Cardiac septum (tissue), 1 donor: ENCODE measurements at places on chromosomes 3 and 15. TPM values are rescaled to one million over a fixed set of nuclear protein-coding genes. Genes with fewer than 3 reads are reported as not detected.

DNA sequence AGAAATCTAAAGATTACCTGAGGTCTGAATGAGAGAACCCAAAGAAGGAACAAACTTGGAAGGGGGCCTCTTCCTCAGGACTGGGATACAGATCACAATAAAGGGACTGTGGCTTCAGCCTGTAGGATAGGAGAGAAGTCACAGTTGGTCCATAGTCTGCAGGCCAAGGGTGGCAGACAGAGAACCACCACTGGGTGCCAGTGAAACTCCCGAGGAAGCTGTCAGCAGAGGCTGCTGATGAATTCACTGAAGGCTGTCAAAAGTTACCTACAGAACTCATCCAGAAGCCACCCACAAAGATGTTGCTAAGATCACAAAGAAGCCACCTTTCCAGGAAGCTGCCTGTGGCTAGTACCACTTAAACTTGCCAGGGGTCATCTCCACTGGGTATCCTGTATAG is 78.5 kb downstream of the TMCO5A start:
- DNase-seq: no peak

GRCh38 chr3:5231487-5231886 is 44.0 kb downstream of the EDEM1 start:
- DNase-seq: no peak

- no peak for DNase-seq
These were observed 27.4 kb upstream of the FAM174B start for GRCh38 chr15:92682741-92683510.

Gene MOBP
- total RNA-seq: 0.08 TPM

Gene CXCR6
- 0.32 TPM for total RNA-seq

DNA sequence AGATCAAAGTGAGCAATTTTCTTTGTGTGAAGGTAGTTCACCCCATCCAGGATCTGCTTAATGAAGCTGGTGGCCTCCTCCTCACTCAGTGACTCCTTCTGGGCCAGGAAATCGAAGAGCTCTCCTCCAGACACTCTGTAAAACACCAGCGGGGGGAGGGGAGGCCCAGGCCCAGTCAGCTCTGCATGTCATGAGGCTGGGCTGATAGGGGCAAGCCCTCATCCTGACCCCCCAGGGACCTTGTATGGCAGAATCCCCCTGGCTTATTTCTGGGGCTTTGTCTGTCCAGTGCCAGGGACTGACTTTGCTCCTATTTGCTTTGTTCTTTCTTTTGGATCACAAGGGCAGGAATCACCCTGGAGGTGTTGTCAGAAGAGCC is 74.9 kb downstream of the DAPK2 start:
- DNase-seq: no peak

DNA sequence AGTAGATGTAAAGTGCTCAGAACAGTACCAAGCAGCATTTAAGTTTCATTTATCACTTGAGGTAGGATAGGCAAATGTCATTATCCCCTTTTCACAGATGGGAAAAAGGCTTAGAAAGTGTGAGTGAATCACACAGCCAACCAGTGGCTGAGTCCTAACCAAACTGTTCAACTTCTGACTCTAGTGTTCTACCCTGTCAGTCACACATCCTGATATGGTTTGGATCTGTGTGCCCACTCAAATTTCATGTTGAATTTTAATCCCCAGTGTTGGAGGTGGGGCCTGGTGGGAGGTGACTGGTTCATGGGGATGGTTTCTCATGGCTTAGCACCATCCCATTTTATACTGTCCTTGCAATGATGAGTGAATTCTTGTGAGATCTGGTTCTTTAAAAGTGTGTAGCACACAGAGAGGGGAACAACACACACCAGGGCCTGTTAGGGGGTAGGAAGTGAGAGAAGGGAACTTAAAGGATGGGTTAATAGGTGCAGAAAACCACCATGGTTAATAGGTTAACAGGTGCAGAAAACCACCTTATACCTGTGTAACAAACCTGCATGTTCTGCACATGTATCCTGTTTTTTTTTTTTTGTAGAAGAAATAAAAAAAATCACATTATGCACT is 304.7 kb downstream of the SUCLG2 start:
- DNase-seq: no peak
